ENCODE measurements at places on chromosomes 7 and 10.

GRCh38 chr10:117924820-117925219 lies 121.9 kb downstream of the RAB11FIP2 start:
- no peak for DNase-seq

DNA sequence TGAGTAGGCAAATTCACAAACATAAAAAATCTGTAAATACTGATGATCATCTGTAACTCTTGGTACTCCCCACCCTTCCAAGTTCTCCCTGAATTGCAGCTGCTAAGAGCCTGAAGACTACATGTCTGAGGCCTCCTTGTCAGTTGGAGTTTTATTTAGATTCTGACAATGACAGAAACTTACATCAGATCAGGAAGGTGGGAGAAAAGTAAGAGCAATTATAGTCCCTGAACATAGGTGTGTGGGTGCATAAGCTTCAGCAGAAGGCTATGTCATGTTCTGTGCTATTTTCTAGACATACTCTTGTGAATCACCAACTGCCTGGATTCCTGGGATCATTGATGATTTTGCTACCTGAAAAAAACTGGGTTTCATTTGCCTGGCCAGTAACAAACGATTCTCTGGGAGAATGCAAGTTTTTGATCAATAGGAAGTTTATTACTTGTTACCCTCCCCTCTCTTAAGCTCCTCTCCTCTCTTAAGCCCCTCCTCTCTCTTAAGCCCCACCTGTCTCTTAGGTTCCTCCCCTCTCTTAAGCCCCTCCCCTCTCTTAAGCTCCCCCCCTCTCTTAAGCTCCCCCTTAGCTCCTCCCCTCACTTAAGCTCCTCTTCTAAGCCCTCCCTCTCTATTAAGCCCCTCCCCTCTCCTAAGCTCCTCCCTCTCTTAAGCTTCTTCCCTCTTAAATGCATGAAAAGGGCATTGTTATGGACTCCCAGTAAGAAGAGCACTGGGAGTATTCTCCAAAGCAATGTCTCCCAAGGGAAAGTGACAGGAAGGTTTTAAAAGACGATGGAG lies 1183.4 kb upstream of the AUTS2 start:
- DNase-seq, result no peak

- no peak for DNase-seq
Measured at GRCh38 chr7:12323415-12323814, 80.2 kb downstream of the VWDE start.

DNA sequence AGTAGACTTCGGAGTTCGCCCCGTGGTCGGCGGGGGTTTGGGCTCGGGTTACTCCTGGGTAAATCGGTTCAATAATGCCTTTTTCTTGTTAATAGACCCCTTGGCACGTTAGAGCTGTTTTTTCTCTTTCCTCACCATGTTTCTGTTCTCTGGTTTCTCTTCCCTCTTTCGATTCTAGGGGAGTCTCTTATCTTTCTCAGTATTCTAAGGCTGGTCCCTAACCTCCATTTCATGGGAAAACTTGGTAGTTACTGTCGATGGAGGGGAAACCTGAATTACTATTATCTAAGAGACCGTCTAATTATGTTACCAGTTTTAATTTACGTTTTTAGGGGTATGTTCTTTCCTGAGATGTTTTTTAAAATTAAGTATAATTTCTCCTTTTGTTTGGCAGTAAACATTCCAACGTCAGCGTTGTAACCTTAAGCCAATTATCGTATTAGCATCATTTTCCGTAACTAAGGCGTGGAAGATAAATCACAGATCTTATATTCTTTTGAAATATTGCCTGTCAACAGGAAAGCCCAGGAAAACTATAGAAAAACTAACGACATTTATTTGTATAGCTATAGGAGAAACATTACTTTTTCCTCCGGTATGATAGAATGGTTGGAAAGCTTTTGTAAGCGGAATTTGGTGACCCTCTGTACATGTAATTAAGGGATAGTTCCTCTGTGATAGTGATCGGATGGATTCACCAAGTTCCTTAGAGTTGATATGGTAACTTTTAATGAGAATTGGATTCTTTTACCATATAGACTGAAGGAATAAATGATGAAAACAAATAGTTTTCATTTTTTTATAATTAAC lies 847 bp downstream of the BTAF1 start:
- DNase-seq, result no peak

DNA sequence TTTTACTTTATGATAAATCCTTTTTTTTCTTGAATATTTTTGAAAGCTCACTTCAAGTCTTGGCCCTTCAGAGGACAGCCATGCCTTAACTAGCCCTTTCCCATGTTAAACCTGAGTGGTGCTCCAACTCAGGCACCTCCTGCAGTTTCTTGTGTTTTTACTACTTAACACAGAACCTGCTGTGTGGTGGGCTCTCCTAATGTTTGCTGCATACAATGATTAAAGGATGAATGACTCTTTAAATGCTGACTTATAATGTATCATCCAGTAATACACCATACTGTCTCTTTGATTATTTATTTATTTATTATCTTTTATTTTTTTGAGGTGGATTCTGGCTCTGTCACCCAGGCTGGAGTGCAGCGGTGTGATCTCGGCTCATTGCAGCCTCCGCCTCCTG lies 179.4 kb downstream of the SEMA3E start:
- no peak for DNase-seq

DNA sequence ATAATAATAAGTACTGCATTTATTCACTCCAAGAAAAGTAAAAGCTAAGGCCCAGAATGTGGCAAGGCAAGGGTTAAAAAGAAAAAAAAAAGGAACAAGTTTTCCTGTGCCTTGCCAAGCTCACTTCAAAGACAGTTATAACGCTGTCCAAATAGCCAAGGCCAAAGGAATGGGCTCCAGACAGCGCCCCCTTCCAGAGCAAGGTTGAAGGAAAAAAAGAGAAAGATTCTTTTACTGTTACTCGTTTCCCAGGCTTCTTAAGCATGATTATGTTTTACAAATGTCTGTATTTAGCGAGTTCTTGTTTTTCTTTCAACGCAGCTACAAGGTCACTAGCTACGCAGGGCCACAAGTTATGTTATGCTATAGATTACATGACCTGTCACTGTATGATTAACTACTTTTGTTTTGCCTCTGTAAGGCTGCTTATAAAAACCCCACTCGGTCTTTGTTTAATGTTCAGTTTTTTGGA lies 9.1 kb upstream of the EIF4H start:
- no peak for DNase-seq

DNA sequence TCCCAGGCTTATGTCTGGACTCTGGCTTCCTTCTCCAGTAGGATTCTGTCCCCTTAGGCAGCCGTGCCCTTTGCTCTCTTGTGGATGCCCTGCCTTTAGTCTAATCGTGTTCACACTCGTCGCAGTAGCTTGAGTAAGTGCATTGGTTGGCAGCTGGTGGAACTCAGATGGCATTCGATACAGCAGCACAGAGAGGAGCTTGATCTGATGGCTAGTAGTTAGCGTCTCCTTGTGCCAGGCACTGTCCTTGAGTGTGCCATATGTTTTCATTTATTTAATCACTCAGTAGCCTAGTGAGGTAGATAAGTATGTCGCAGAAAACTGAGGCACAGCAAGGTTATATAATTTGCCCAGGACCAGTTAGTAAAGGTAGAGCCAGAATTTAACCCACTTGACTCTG lies 18.2 kb upstream of the PARP12 start:
- no peak for DNase-seq

GRCh38 chr7:87413029-87413428 lies 62.5 kb downstream of the ABCB4 start:
- no peak for DNase-seq
